ENCODE measurements at places on chromosomes 4 and X.
A peak's percentile ranks its signal among the peaks of the same experiment; 100 is the strongest.

GRCh38 chr4:40583850-40584439, 45.7 kb downstream of the RBM47 start:
- DNase-seq = no peak

- DNase-seq = no peak
Observed at GRCh38 chr4:52019936-52020657, at the start of gene LRRC66. LRRC66 (minus strand) TSS chr4:52020363; CDS start chr4:52017613, 2,750 bp downstream.

GRCh38 chr4:54099748-54100574, at the start of gene GSX2:
GSX2 (plus strand) TSS chr4:54100163; CDS start chr4:54100345, 182 bp downstream.
- DNase-seq = no peak

DNA sequence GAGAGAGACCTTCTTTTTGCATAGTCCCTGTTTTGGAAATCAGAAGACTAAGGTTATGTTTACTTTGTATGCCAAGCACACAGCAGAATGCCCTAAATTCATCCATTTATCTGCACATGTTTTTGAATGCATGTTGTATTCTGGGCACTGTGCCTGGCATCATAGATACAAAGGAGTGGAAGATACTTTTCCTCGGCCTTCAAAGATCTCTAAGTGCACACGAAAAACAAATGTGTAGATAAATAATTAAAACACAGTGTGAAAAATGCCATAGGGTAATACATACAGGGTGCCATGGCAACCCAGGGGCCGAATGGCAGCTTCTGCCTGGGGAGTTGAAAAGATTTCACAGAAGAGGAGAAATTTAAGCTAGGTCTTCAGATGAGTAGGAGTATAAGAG, 390.6 kb upstream of the ATOH1 start:
- DNase-seq = no peak

DNA sequence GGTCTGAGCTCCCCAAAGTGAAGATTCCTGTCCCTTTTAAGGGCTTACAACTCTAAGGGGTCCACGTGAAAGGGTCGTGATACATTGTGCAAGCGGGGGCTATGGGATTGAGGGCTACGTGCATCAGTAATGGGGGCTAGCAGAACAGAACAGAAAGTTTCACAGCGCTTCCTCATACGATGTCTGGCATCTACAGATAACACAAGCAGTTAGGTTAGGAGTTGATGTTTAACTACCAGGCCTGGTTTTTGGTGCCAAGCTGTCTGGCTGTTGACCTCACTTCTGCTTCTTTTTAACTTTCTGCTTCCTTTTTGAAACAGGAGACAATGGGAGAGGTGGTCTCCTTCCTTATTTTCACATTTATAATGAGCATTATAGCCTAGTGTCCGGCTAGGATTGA, 368.6 kb upstream of the CXorf51A start:
- no peak for DNase-seq

DNA sequence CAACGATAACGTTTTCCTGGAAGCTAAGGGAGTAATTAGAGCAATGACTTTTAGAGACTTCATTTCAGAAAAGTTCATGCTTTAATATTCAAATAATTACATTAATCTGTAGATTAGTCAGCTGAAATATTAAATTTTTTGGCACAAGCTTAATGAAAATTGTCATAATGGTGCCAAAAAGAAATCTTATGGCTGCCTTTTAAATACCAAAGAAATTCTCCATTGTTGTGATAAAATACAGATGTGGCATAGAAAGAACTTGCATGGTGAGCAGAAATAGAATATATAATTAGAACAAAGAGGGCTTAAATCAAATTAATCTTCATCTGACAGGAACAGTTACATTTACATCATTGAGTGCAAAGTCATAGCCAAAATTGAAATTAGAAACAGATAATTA, 263.5 kb downstream of the AFF2 start:
- no peak for DNase-seq

- DNase-seq = no peak
Observed at GRCh38 chr4:23237771-23238170, 545.0 kb downstream of the GBA3 start.

- DNase-seq = no peak
Observed at GRCh38 chr4:176156656-176157055, 38.7 kb downstream of the SPATA4 start.

GRCh38 chrX:17820100-17820499, 41.0 kb downstream of the RAI2 start:
- no peak for DNase-seq

DNA sequence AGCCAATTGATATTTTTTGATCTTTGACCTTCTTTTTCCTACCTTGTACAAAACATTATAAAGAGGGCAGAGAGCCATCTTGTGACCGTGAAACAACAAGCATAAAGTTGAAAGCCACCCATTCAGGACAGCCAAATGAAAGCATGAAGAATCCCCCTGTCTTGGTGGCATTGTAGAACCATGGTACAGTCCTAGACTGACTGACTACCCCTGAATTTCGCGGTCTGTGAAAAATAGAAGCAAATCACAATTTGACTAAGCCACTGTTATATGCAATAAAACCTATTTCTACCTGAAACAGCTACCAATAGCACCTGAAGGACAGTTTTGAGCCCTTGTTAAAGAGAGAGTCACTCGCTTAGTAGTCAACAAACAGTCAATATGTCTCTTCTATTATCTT, 527.4 kb downstream of the MID1IP1 start:
- no peak for DNase-seq

GRCh38 chr4:137083571-137084135, 448.6 kb downstream of the PCDH18 start:
- no peak for DNase-seq

- DNase-seq = no peak
Observed at GRCh38 chr4:106869551-106869950, 166.6 kb downstream of the DKK2 start.

DNA sequence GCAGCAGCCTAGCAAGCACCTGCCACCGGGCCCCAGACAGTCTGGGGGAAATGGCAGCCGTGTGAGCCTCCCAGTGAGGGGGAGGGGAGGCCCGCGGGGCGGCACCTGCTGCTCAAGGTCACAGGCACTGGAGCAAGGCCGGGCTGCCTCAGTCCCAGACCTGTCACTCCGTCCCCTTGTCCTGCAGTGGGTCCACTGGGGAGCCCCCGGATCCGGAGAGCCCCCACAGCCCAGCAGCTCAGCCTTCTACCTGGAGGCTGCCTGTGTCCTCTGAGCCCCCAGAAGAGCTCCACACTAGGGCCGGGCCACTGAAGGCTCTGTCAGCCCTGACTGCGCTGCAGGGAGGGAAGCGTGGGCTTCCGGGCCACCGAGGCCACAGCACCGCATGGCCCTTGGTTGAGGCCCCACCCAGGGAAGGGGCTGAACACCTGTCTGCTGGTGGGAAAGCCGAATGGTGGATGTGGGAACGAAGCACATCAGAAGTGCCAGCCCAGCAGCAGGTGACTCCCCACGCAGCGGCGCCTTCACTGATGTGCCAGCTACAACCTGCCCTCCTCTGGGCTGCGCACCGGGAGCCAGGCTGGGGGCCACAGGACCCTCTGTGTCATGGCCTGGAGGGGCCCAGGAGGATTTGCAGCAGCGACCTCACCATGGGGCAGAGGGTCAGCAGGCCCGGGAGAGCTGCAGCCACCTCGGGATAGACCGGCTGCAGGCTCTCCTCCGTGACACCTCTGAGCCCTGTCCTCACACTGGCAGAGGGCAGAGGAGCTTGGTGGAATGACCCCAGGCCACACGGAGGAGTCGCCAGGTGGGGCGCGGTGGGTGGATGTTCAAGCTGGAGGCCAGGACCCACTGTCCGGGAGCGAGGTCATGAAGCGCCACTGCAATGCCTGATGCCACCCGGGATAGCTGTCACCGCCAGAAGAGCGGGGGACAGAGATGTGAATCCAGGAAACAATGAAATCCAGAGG, 35.0 kb upstream of the MXD4 start:
- DNase-seq = no peak

- DNase-seq = no peak
Observed at GRCh38 chr4:151198748-151199147, 78.2 kb upstream of the PRSS48 start.

- no peak for DNase-seq
Observed at GRCh38 chr4:2862528-2862927, 18.9 kb downstream of the ADD1 start.

- no peak for DNase-seq
Observed at GRCh38 chrX:140360924-140361323, 143.9 kb downstream of the SOX3 start.

GRCh38 chr4:98939892-98940298, 11.0 kb upstream of the EIF4E start:
- no peak for DNase-seq

- DNase-seq = no peak
Observed at GRCh38 chr4:127469959-127470809, 162.6 kb upstream of the INTU start.

- DNase-seq = no peak
Observed at GRCh38 chr4:780716-781492, 45.0 kb downstream of the CPLX1 start.

DNA sequence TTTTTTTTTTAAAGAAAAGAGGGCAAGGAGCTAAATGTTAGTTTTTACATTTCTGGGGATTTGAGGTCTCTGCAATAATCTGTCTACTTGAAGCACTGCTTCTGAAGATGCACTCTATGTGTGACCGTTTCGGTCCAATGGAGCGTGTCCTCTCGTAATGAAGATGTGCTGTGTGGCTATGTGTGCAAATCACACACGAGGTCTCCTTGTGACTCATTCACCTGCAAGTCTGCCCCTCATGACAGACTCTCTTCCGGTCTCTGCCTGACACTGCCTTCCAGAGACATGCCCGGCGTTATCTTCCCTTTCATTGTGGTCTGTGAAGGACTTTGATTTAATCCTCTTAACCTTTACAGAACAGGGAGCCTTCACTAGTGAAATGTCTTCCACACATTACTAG, 84.3 kb downstream of the TRAM1L1 start:
- DNase-seq = no peak

- no peak for DNase-seq
Observed at GRCh38 chr4:182745237-182745636, 171.9 kb downstream of the DCTD start.

DNA sequence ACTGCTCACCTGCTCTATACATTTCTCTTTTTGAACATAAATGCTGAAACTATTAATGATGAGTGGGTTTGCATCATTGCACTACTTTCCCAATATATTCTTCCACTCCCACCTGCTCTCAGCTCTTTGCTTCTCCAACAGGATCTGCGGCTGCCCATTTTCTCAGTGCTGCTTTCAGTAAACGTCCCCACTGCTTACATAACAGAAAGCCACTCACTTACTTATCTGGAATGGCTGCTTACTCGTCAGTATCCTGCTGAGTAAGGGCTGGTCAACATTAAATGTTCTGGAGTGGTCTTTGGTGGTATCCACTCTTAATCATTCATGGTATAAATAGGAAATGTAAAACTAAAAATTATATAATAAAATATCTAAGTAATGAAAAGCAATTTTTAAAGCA, 112.8 kb upstream of the HPF1 start:
- DNase-seq = no peak

GRCh38 chr4:112818594-112818965, 181.6 kb downstream of the LARP7 start:
- peak; percentile 8 for DNase-seq

DNA sequence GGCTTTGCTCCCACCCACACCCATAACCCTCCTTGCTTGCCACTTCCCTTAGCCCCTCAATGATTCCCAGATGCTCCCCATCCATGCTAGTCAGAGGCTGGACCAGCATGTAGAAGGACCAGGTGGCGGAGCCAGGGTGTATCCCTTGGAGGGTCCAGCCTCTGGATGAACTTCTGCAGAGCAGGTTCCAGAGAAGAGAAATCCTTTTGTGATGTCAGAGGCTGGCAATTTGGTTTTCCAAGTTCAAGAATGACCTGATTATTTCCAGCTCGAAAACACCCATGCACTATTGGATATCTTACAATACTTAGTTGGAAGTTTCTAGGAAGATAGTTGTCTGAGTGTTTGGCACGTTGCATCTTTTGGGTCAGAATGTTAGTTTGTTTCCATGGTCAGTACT, 168.3 kb upstream of the RPS6KA3 start:
- no peak for DNase-seq

DNA sequence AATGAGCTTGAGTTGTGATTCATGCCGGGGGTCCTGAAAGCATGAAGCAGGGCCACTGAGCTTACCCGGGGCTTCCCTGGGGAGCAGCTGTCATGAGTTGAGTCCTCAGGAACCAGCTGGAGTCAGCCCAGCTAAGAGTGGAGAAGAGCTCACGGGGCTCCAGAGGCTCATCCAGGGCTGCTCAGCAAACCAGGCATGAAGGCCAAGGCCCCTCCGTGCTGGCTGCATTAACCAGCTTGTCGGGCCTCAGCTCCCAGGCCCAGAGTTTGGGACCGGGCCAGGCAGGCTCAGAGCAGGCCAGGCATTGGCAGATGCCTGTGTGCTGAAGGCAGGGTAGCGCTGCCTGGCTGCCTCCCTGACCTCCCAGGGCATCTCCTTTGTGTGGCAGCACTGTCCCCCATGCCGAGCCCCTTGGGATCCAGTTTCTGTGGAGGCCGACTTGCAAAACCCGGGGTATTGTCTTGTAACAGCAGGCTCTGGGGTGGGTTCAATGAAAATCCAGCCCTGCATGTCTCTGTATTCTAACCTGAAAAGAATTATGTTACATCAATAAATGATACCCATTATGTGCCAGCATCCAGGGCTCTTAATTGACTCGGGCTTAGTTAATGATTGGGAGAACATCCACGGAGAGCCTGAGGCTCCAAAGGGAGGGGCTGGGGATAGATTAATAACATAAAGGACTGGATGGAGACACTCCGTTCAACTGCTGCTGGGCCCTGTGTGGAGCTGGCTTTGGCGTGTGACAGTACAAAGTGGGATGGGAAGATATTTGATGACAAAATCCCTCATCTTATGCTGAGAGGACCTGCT, 68.0 kb upstream of the MSX1 start:
- no peak for DNase-seq

- DNase-seq = no peak
Observed at GRCh38 chr4:147950841-147951240, 219.0 kb downstream of the ARHGAP10 start.

DNA sequence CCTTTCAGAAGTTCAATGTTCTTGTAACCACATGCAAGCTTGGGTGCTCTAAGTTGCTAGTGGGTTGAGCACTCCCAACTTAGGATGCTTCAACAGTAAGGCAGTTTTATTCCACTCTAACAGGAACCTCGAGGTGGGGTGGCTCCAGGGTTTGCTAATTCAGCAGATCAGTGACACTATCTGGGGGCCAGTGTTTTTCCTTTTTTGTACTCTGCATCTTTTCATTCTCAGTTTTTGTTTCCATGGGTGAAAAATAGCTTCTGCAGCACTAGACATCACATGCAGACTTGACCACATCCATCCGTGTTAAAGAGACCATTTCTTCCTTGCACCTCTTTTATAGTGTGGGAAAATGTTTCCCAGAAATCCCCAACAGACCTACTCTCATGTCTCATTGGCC, 497.6 kb downstream of the STIM2 start:
- no peak for DNase-seq

DNA sequence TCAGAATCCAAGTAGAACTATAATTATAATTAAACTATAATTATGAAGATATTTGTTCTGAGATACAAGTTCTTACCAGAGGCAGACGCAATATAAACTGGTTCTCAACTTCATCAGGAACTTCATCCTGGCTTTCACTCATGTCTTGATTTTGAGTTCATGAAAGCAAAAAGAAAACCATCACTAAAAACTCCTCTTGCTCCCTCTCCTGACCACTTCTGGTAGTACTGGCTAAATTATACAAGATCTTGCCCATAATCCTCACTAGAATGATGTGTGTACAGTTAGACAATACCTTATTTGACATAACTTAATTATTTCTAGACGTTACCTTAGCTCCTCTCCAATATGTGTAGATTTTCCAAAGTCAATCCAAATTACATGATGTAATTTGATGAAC, 3.7 kb downstream of the TAF7L start:
- no peak for DNase-seq

Measured in activated CD4-positive, alpha-beta T cell treated with anti-CD3 and anti-CD28 coated beads for 48 hours (primary cell).